ENCODE measurements at places on chromosomes 7 and 10. TPM values are rescaled to one million over a fixed set of nuclear protein-coding genes. Genes with fewer than 3 reads are reported as not detected.

- no peak for DNase-seq
- H3K36me3 ChIP-seq: no peaks in the 10 kb centered on the region
- no peak overlapping the region for H3K4me3 ChIP-seq
- no peaks in the 10 kb centered on the region for H3K27me3 ChIP-seq
- H3K27ac ChIP-seq: peak overlapping the region; percentile 14
- H3K4me1 ChIP-seq: no peaks in the 10 kb centered on the region
Observed at GRCh38 chr7:28346676-28347363, 65.5 kb upstream of the CREB5 start.

- H3K27ac ChIP-seq: peak overlapping the region; percentile 75
- H3K36me3 ChIP-seq: no peaks in the 10 kb centered on the region
- H3K4me1 ChIP-seq: peaks cover 41% of the 10 kb centered on the region
Observed at GRCh38 chr7:116356979-116357378, 142.6 kb upstream of the CAV2 start.

DNA sequence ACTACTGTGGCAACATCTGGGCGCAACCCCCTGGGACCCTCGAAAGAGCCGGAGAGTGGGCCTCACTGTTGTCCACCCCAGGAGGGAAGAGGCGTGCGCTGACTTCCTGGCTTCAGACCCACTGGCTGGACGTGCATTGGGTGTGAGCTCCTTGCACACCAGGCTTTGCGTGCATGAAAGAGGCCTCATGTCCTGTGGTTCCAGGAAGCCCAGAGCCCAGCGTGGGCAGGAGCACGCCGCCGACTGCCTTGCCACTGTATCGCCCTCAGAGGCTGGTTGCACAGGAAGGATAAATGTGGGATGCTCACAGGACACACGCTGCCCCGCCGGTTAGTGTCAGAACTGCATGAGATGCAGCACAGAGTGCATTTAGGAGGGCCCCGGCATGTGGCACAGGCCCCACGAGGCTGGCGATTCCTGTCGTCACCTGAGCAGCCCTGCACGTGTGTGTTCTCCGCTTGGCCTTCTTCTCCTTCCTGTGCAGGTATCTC is 8.5 kb upstream of the JAKMIP3 start:
- H3K27me3 ChIP-seq: peaks cover 19% of the 10 kb centered on the region
- DNase-seq: no peak
- no peak overlapping the region for H3K4me3 ChIP-seq
- H3K27ac ChIP-seq: no peak overlapping the region
- H3K36me3 ChIP-seq: peaks cover 3% of the 10 kb centered on the region
- H3K4me1 ChIP-seq: peaks cover 8% of the 10 kb centered on the region

Gene ZNF92
- 28.7 TPM for total RNA-seq

Gene C7orf33
- total RNA-seq: not detected

GRCh38 chr10:122341141-122341810 is 33.2 kb upstream of the PLEKHA1 start:
- no peak for DNase-seq
- H3K36me3 ChIP-seq: peaks cover 5% of the 10 kb centered on the region
- H3K27me3 ChIP-seq: no peaks in the 10 kb centered on the region
- H3K4me1 ChIP-seq: peaks cover 20% of the 10 kb centered on the region

GRCh38 chr7:131581241-131582051 is 25.0 kb upstream of the PODXL start:
- peaks cover 7% of the 10 kb centered on the region for H3K4me1 ChIP-seq
- no peak overlapping the region for H3K27ac ChIP-seq
- no peak overlapping the region for H3K4me3 ChIP-seq
- peaks cover 16% of the 10 kb centered on the region for H3K27me3 ChIP-seq

DNA sequence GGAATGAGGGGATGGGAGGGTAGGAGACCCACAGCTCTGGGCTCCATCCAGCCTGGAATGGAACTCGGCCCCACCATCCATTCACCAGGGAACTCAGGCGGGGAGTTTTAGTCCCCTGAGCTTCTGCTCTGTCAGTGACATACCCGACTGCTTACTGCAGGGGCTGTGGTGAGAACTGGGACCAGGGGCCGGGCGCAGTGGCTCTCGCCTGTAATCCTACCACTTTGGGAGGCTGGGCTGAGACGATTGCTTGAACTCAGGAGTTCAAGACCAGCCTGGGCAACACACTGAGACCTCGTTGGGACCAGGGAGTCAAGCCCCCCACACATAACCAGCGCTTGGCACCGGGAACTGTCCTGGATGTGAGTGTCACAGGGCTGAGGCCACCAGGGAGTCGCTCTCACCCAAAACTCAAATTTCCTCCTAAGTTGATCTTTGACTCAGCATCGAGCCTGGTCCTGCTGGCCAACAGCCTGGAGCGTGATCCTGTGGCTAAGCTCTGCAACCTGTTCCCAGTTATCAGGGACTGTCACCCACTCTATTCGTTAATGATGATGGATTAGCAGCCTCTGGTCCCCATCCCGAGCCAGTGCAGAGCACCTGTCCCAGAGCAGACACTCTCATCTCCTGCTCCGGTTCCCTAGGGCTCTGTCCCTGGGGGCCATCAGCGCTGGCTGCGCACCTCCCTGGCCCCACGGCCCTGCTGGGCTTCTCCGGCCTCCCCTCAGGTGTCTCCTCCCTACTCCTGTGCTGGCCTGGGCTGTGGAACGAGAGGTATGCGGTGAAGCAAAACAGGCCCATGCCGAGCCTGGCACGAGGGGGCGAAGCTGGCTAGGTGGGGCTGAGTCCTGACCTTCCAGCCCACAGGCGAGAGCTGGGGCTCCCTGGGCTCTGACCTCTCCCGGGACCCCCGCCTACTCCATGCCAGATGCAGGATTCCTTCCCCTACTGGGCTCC is 902 bp upstream of the CLDN15 start:
- no peak for DNase-seq
- H3K27me3 ChIP-seq: peaks cover 2% of the 10 kb centered on the region
- H3K27ac ChIP-seq: no peak overlapping the region
- peaks cover 1% of the 10 kb centered on the region for H3K4me1 ChIP-seq

GRCh38 chr10:65708057-65708456 is 1217.8 kb upstream of the LRRTM3 start:
- no peak overlapping the region for H3K4me3 ChIP-seq

Gene SPDYE5
- not detected for total RNA-seq

Gene RNF32
- total RNA-seq: 1.4 TPM

DNA sequence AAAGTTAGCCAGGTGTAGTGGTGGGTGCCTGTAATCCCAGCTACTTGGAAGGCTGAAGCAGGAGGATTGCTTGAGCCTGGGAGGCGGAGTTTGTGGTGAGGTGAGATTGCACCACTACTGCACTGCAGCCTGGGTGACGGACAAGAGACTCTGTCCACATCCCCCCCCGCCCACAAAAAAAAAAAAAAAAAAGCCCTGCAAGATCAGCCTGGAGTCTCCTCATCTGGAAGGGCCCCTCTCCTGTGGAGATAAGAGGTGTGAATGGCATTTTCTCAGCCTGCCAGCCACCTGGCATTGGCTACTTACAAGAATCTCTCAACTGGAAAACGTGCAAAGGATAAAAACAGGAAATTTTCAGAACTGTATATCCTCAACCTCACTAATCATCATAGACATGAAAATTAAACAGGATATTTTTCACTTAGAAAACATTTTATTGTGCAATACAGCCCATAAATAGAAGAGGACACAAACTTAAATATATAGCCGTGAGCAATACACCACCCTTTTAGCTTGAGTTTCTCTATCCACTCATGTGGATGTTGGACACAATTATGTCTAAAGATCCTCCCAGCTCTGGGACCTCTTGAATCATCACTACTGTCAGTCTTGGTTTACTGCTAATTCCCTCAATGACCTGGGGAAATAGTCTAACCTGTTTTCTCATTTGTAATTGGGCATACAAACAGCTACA is 11.3 kb upstream of the TSPAN15 start:
- no peaks in the 10 kb centered on the region for H3K27me3 ChIP-seq
- no peak for DNase-seq
- H3K4me3 ChIP-seq: no peak overlapping the region

DNA sequence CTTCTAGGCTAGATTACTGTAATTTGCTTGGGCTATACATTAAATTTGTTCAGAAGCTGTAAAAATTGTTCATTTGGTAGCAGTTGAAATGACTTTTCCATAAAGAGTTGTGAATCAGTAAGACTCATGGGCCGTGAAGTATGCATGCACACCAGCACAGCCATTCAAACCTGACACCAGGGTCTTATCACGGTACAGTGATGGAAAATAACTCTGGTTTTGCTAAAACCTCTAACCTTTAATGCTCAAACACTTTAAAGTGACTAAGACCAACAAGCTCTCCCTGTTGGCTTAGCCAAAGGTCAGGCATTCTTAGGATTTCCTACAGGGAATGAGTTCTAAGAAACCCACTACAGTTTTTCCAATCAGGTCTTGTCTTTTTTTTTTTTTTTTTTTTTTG is 11.5 kb downstream of the ARL3 start:
- H3K36me3 ChIP-seq: peaks cover 13% of the 10 kb centered on the region
- no peak for DNase-seq
- peaks cover 4% of the 10 kb centered on the region for H3K4me1 ChIP-seq
- H3K27ac ChIP-seq: no peak overlapping the region
- no peaks in the 10 kb centered on the region for H3K27me3 ChIP-seq

GRCh38 chr10:33137356-33138005 is 179.5 kb upstream of the ITGB1 start:
- no peak for DNase-seq
- peaks cover 5% of the 10 kb centered on the region for H3K4me1 ChIP-seq
- H3K27ac ChIP-seq: no peak overlapping the region

Measured in neural crest cell (in vitro differentiated cells).